Cerebellar cortex (tissue), 1 donor: ENCODE measurements at places on chromosomes 11 and 22.

DNA sequence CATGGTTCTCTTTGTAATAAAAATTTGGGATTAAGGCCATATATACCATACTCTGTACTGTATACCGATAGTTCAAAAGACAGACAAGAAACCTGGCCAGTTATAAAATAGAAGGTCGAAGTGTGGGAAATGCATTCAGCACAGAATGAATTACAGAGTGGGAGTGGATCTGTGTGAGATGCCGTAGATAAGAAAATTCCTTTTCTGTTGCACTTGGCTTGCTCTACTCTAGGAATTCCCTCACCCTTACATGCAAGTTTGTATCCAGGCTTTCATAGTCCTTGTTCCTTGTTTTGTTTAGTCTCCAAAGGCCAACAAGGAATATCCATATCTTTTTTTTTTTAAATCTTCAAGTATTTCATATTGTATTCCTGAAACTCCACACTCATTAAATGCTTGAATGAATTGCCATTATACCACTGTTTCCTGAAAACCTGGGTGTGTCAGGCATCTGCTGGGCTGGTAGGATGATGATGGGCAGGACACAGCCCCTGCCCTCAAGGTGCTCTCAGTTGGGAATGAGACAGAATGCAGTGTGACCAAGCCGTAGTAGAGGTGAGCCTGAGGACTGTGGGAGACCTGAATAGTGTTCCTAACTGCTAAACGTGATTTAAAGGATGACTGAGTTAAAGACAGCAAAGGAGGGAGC lies 53.5 kb downstream of the TEAD1 start:
- no peak for DNase-seq

DNA sequence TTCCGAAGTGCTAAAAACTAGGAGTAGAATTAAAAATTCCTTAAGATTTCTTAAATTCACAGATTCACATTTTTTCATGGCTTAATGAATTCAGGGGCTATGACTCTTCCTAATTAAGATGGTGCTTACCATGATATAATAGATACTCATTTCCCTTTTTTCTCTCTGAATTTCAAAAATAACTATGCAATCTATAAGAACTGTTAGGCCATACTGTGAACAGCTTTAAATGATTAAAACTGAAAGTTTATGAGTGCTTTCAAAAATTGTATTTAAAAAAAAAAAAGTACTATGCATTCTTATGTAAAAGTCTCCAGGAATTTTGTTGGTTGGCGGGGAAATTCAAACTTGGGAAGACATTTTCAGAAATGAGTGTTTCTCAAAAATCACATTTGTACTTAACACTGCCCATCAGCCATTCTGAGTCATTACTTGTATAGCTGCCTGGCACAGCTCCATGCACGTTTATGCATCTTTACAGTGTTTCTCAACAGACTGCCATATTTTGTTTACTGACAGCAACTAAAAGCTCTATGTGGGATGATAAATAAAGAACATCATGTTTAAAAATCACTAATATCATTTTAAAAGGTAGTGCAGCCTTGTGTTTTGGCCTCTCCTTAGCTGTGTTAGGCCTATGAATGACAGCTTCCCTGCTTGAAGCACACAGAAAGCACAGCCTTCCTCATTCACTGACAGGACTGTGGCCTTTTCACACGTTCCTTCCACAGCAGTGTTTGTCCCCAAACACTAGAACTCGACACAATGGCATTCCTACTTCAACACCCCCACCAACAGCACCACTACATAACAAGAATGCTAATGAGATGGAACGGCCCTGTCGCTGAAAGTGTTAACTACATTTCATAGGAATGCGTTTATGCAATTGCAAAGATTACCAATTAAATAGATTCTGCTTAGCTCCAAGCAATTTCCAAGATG lies 131.4 kb downstream of the DCDC1 start:
- no peak for DNase-seq

GRCh38 chr11:47394050-47394321 lies 14.4 kb upstream of the SLC39A13 start:
- DNase-seq, result no peak

DNA sequence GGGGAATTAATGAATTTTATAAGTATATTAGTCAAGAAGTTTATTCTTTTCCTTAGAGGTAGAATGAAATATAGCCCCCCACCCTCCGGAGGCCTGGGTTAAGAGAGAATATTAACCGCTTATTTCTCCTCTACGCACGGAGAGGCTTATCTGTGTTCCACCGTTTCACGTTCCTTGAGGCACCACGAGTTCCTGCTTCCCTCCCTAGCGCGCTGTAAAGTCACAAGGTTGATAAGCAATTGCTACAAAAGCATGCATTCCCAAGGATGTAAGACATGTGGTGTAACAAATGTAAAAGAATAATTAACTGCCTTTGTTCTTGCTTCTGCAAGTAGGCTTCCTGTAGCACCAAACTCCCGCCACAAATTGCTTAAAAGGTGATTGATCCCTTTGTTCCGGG lies 1.5 kb upstream of the ANKRD42 start:
- DNase-seq, result no peak

- DNase-seq, result no peak
Measured at GRCh38 chr11:69468221-69468620, 13.2 kb upstream of the LINC01488 start.

DNA sequence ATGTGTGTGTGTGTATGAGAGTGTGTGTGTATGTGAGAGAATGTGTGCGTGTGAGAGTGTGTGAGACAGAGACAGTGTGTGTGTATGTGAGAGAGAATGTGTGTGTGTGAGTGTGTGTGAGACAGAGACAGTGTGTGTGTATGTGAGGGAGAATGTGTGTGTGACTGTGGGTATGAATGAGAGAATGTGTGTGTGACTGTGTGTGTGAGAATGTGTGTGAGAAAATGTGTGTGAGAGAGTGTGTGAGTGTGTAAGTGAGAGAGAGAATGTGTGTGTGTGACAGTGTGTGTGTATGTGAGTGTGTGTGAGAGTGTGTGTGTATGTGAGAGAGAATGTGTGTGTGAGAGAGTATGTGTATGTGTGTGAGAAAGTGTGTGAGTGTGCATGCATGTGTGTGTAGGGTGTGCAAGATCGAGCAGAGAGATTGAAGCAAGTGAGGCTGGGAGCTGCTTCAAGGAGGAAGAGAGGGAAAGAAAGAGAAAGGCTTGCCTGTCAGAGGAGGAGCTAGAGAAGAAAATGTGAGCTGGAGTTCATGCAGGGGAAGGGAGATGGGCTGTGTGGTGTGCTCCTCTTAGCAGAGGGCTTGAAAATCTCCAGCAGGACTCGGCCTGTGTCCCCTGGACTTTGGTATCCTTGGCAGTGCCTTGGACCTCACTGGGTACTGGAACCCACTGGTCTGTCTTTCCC lies 27.7 kb upstream of the TP53I11 start:
- DNase-seq, result peak; percentile 54

DNA sequence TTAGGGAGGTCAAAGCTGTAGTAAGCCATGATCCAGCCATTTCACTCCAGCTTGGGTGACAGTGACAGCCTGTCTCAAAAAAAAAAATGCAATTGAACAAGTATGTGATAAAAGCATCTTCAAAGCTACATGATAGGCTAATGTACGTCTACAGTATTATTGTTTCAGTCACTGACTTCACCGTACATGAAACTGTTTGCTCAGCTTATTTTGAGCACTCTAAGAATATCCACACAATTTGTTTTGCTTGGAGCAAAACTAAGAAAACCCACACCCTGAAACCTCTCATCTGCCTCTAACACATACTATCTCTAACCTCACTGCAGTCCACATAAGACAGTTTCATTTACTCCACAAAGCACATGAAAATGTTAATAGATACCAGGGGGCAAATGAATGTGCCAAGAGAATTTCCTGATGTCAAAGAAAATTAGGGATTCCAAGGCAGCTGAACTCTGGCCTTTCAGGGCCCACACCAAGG lies 60.7 kb downstream of the KCNA4 start:
- no peak for DNase-seq

DNA sequence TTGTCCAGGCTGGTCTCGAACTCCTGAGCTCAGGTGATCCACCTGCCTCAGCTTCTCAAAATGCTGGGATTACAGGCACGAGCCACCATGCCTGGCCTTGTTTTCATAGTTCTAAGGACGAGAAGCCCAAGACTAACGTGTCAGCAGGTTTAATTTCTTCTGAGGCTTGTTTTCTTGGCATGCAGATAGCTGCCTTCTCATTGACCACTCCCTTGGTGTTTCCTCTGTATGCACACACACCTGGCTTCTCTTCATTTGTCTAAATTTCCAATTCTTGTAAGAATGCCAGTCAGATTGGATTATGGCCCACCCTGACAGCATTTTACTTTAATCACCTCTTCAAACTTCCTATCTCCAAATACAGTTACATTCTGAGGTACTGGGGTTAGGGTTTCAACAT lies 72.5 kb upstream of the CTSC start:
- DNase-seq, result no peak

- DNase-seq, result no peak
Measured at GRCh38 chr11:28657378-28658030, 549.3 kb downstream of the METTL15 start.

DNA sequence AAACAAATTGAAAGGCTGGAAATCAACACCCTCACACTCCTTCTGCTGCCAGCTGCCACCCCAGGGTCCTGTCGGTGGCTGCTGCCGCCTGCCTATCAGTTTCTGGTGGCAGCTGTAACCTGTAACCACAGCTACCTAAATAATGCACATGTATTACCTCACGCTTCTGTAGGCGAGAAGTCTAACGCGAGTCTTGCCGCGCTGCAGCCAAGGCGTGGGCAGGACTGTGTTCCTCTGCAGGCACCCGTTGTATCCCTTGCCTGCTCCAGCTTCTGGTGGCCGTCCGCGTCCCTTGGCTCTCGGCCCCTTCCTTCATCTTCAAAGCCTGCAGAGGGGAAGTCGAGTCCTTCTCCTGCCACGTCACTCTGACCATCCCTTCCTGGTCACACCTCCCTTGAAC lies 44.1 kb upstream of the GCAT start:
- no peak for DNase-seq

GRCh38 chr11:92717240-92717639 lies 252.2 kb upstream of the MTNR1B start:
- no peak for DNase-seq

- DNase-seq, result no peak
Measured at GRCh38 chr11:115618428-115618827, 114.2 kb upstream of the CADM1 start.

- DNase-seq, result no peak
Measured at GRCh38 chr11:64601605-64602465, 10.8 kb downstream of the SLC22A12 start.
